ENCODE measurements at places on chromosomes 11 and 22. TPM values are rescaled to one million over a fixed set of nuclear protein-coding genes. Genes with fewer than 3 reads are reported as not detected.
A peak's percentile ranks its signal among the peaks of the same experiment; 100 is the strongest.

The ZBTB16 gene
- total RNA-seq: 22.0 TPM

DNA sequence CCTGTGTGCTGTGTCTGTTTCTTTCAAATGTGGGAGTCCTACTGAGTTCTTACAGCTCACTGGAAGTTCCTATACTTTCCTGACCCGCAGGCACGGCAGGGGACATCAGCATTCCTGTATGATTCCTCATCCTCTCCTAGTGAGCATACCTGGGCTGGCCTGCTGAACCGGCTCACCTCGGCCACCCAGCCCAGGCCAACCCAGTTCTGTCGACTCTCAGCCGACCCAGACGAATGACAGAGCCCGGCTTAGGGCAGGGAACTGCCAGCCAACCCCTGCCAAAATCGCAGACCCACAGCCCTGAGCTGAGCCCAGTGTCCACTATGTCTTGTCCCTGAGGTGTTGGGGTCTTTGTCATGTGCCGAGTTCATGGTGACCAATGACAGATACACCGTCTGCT lies 339.7 kb downstream of the BRD1 start:
- DNase-seq: no peak

DNA sequence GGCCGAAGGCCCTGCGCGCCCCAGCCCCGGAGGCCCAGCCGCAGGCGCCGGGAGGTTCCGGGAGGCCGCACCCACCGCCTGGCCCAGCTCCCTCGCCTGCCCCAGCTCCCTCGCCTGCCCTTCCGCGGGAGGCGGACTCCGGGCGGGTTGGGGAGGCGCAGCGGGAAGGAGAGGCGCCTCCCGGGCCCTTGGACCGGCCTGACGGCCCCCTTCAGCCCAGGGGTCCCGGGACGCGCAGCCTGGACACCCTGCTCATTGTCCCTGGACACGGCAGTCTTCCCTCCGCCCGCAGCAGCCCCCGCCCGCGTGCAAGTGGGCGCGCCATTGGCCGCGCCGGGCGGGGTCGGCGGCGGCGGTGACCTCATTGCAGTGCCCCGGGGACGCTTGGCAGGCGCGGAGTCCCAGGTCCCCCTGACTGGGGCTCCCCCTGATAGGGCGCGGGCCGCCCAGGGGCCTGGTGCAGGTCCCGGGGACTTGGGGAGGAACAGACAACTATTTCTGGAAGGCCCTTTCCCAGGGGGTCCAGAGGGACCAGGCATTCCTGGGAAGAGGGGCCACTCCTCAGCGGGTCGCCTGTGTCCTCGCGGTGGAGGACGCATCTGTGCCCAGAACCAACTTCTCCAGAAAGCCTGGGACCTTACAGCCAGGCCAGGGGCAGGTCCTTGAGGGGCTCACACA lies 501 bp downstream of the CD151 start:
- peak; percentile 61 for DNase-seq

The LRRC74B gene
- not detected for total RNA-seq

GRCh38 chr11:1342946-1343345 lies 33.5 kb upstream of the TOLLIP start:
- DNase-seq: no peak

The HBD gene
- not detected for total RNA-seq

- DNase-seq: no peak
Measured at GRCh38 chr11:129813231-129813791, 2.3 kb upstream of the TMEM45B start.

- DNase-seq: no peak
Measured at GRCh38 chr22:39994566-39995392, at the start of gene FAM83F. Gene FAM83F (plus strand): TSS chr22:39994954. CDS start chr22:39995043, 89 bp downstream.

- no peak for DNase-seq
Measured at GRCh38 chr11:12606597-12606996, 67.6 kb upstream of the TEAD1 start.

- no peak for DNase-seq
Measured at GRCh38 chr11:117641008-117641915, 155.8 kb downstream of the DSCAML1 start.

- DNase-seq: no peak
Measured at GRCh38 chr11:113199866-113200265, 114.5 kb upstream of the TTC12 start.

The SPTBN2 gene
- total RNA-seq: 20.0 TPM

- no peak for DNase-seq
Measured at GRCh38 chr22:45554861-45555260, 52.2 kb downstream of the FBLN1 start.

DNA sequence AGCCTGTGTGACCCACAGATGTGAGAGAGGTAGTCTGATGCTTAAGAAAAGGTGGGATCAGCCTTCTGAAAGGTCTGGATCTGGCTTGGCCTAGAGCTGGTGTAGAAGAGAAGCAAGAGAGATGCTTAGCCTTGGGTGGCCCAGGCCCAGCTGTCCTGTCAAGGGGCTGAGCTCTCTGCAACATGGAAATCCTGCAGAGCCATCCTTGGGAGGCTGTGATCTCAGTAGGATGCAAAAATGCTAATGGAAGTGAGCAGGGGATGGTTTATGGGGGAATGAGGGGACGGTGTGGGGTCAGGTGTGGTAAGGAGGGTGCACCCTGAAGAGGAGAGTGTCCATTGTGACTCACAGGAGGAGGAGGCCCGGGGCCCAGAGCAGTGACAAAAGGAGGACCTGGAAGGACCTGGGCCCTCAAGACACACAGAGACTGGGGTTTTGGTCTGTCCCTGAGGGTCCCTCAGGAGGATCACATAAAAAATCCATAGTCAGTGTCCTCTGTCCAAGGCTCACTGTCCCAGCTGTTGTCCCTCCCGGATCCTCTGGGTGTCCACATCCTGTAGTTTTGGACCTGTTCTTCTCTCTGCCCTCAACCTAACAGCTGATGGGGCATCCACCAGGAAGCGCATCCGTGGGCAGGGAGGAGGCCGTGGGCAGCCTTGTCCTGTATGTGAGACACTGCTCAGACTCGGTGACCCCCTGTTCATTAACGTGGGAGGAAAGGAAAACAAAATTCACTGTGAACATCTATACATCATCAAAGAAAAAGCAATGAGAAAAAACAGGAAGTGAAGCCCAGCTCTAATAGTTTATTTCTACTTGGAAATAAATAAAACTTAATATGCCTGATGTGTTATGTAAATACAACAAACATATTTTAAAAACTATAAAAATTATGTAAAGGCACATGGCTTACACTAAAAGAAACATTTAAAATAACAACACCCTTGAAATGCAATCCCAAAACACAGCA lies 129.8 kb downstream of the ZNF280B start:
- no peak for DNase-seq

- DNase-seq: no peak
Measured at GRCh38 chr11:45409587-45409986, 123.4 kb upstream of the SYT13 start.

- DNase-seq: no peak
Measured at GRCh38 chr22:23262518-23263332, 82.4 kb downstream of the BCR start.

The TMEM121B gene
- total RNA-seq: under 0.01 TPM

DNA sequence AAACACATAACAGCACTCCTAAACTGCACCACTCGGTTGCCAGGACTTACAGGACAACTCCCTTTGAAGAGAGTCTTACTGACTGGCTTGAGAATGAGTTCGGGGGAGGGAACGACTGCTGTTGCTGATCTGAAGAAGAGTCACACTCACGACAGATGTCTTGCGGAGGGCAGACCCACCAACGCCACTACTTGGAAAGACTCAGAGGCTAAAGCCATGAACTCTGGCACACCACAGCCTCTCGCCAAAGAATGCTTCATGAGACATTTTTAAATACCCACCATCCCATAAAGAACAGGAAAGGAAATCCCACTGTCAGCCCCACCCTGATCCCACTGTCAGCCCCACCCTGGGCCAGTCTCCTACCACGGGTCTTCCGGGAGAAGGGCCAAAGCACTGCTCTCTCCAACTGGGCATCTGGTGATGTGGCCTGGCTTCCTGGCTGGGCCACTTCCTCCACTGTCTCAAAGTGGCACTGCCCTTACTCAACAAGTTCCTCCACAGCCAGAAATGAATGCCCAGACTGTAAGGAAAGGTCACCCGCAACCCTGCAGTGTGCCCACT lies 73.6 kb downstream of the MICAL3 start:
- peak; percentile 27 for DNase-seq

DNA sequence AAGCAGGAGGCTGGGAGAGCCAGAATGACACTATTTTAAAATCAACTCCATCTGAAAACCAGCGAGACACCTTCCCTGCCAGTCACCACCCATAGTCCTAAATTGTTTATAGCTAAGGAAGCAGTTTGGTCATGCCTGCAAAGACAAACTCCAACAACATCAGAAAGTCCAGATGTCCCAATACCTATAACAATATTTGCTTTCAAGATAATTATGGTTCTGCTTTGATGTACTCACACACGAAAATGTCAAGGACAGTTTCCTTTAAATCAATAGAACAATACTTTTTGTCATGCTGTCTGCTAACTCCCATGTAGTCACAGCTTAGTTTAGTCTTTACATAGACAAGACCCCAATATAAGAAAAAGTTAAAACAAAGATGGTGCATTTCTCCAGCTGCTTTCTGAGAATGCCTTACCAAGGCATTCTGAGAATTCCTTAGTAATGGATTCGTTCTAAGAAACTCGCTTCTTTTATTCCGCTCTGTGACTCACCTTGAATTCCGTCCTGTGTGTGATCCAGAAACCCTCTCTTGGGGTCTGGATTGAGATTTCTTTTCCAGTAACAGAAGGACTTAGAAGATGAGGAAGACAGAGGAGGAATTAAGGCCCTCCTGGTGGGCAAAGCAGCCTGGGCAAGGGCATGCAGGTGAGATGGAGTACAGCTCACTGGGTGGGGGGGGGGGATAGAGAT lies 9.6 kb upstream of the SCGB2A2 start:
- DNase-seq: no peak

DNA sequence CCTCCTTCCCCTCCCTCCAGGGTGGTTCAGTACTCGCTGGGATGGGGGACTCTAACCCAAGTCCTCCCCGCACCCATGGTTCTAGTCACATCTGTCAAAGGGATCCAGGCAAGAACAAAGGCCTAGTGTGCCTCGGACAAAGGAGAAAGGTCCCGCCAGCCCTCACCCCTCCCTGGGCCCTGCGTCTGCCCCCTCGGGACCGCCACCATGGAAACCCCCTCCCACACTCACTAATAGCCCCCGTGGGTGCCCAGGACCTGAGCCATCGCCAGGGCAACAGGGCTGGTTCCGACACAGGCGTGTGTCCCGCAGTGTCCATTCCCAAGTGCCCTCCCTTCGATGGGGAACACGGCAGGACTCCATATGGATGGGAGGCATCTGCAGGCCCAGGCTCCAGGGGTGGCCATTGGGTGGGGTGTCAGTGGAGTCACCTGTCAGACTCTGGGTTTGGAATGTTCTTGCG lies 5.1 kb upstream of the CARNS1 start:
- DNase-seq: no peak

GRCh38 chr11:36019722-36020121 lies 75.9 kb downstream of the LDLRAD3 start:
- no peak for DNase-seq

DNA sequence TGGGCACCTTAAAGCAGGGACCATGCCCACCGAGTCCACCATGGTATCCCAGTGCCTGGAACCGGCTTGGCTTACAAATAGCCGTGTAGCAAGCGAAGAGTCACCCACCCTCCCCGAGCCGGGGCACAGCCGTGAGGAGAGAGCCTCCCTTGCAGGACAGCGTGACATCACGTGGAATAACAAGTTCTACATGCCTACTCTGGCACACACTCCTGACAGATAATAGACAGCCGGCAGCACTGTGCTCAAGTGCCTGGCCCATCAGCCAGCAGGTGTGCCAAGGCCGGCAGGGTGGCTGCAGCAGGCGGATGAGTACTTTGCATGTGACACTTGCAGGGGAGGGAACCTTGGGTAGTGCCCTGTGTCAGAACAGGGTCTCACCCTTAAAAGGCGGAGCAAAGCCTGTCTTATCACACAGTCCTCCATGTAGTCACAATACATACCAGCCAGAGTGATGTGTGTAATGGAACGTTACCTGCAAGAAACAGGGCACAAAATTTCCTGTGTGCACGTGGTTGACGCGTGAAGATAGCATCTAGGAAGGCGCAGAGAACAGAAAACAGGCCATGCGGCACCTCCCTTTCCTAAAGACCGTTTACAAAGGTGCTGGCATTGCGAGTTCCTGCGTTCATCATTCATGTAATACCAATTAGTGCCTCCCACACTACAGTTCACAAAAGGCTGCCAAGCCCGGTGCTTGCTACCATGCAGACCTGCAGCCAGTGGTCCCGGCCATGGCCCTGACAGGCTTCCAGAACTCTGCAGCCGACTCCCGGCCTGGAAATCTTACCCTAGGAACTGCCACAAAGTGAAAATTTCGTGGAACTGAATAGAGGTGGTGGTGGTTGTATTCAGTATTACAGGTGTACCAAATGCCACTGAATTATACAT lies 16.4 kb downstream of the TOM1 start:
- DNase-seq: no peak

GRCh38 chr11:20156280-20156875 lies 3.9 kb downstream of the DBX1 start:
- DNase-seq: no peak

GRCh38 chr11:2196970-2197770 lies 25.6 kb upstream of the TH start:
- DNase-seq: peak; percentile 68

All from lung microvascular endothelial cell (primary cell).